ENCODE measurements at places on chromosomes 4 and X.
A peak's percentile ranks its signal among the peaks of the same experiment; 100 is the strongest.

GRCh38 chr4:2827071-2827873, 16.4 kb upstream of the ADD1 start:
- no peak for ATAC-seq

- ATAC-seq, result no peak
Measured at GRCh38 chrX:17028356-17028755, 81.9 kb downstream of the REPS2 start.

DNA sequence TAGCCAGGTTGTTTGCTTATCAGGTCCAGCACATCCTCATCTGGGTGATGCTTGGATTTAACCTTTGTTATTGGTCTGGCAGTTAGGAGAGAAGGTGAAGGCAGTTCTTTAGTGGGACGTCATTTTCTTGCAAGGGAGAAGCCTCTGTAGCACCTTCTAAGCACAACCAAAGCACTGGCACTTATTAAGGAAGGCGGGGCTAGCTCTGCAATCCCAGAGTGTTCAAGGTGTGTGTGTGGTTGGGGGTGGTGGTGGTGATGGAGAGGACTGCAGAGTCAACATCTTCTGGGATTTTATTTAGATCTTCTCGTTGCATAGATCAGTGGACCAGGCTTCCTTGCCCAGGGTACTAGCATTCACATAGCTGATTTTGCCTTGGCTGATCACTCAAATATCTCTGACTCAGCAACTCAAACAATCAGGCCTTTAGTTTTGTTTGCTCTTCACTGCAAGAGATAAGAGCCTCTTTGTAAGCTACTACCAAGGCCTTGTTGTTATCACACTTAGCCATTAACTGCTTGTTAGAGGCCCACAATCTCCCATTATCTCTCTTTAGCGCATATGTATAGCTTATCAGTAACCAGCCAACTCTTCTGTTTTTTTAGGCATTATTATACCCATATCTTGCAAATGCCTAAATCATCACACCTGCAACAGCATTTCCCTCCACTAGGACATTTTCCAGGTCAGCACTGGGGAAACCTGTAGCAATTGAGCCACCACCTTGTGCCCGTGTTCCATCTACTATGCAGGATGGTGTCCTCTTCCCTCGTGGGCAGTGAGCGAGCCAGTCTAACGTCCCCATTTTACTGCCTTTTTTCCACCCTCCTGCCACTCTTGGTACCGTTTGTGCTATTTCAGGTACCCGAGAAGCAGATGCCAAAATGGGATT, 36.5 kb upstream of the LINC00632 start:
- ATAC-seq, result no peak

- no peak for ATAC-seq
Measured at GRCh38 chr4:100728861-100729260, 211.0 kb upstream of the EMCN start.

DNA sequence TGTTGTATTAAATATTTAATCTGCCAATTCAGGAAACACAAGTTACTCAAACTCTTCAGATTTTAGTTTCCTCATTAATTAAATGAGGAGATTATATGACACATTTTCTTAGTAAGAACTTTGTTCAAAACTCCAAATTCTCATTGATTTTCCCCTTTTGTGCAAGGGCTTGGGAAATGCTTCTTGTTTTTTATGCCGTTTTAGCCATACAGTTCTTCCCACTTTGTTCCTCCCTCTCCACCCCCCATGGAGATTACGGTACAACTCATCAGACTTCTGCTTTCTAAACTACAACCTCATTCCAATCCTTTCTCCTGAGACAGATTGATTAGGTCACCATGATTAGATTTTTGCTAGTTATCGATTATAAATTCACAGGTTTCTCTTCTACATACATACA, 10.9 kb upstream of the BBS7 start:
- ATAC-seq, result no peak

DNA sequence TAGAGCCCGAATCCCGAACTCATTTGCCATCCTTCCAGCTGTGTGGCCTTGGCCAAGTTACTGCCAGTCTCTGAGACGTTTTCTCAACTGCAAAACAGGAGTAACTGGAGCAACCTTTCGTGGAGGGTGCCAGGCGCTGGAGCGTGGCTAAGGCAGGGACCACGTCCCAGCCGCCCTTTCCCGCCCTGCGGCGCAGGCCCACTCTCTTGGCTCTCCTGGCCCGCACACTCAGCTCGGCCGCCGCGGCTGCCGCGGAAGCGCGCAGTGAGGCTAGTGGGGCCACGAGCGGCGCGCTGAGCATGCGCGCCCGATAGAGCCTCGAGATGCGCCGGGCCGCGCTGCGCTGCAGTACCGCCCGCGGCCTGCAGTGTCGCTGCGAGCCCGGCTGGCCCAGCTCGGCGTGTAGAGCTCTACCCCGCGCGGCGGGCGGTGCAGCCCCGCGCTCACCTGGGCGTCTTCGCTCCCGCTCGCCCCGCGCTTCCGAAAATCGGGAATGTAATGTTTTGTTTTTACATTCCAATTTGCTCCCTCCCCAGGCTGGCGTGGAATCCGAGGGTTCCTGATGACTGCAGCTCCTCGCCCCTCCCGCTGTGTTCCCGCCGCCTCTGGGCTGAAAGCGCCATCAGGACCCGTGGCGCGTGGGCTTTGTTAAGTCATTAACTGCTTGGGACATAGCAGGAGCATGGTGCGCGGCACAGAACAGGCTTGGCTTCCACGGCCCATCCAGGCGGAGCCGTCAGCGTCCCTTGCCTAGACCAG, 4.0 kb upstream of the ZNF518B start:
- ATAC-seq, result peak; percentile 78

DNA sequence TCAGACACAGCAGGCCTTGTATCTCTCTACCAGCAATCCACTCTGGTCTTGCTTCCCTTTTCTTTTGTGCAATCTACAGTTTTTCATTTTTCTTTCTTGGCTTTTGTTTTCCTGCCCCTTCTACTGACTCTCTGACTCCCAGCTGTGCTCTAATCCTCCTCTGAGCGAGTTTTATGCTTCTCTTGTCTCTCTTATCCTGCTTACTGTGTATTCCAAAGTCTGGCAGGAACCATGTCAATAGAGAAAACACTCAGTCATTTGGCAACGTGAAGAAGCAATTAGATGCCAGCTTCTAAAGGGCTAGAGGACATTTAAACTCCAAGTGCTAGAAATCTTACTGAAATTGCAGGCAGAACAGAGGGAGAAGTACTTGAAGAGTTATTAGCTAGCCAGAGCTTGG, 984.6 kb upstream of the TENM3 start:
- ATAC-seq, result no peak

DNA sequence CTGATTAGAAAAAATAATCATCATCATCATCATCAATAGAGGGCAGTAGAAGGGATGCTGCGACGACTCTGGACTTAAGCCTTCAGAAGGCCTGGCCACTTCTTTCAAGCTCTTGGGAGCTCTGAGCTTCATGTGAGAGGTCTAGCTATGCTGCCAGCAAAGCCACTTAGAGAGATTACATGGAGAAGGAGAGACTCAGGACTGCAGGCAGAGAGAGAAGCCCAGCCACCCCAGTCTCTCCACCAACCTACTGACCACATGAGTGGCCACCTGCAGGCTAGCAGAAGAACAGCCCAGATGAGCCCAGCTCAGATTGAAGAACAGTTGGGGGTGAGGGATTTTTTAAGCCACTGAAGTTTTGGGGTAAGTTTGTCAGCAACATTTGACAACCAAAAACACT, 17.1 kb upstream of the TMEM150C start:
- no peak for ATAC-seq

DNA sequence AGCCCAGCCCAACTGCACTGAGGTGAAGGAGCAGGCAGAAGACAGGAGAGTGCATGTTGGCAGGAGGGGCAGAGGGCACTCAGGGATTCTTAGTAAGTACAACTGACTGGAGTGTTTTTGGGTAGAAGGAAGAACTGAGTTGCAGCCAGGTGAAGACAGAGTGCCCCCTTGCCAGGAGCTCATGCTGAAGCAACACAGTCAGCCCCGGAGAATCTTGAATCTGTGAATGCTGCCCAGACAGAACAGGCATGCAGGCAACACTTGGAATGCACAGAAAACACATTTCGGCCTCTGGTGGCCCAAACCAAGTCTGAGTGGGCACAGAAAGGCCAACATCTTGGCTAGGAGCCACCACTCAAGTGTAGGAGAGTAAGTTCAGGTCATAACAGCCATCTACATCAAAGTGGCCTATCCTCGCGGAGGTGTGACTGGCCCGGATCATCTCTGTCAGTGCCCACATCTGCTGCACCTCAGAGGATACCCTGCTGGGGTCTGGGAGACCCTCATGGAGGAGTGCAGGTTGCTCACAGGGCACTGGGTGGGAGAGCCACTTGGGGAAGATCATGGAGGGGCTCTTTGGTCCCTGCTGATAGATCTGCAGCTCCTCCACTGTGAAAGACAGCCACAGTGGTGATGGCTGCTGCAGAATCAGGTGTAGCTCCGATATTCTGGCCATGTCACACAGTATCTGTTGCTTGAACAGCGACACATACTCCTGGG, 40.4 kb downstream of the USP11 start:
- ATAC-seq, result no peak

- ATAC-seq, result no peak
Measured at GRCh38 chr4:119048446-119048845, 87.2 kb upstream of the MYOZ2 start.

Data from motor neuron (in vitro differentiated cells).